CD4-positive, alpha-beta T cell treated with Interleukin-4 for 1 hour (primary cell): ENCODE measurements at places on chromosomes 12 and 14.
A peak's percentile ranks its signal among the peaks of the same experiment; 100 is the strongest.

GRCh38 chr12:9649532-9649940, 20.0 kb upstream of the CLEC2D start:
- DNase-seq = peak; percentile 57

GRCh38 chr12:31952418-31952817, 6.8 kb upstream of the RESF1 start:
- no peak for DNase-seq

- DNase-seq = no peak
Observed at GRCh38 chr14:24075485-24076301, 4.3 kb downstream of the CPNE6 start.

GRCh38 chr14:76717508-76718290, 43.6 kb upstream of the VASH1 start:
- DNase-seq = no peak

GRCh38 chr12:78824918-78825317, 39.7 kb upstream of the SYT1 start:
- DNase-seq = no peak

- no peak for DNase-seq
Observed at GRCh38 chr14:22113401-22113800, 439.8 kb upstream of the OR4E1 start.

DNA sequence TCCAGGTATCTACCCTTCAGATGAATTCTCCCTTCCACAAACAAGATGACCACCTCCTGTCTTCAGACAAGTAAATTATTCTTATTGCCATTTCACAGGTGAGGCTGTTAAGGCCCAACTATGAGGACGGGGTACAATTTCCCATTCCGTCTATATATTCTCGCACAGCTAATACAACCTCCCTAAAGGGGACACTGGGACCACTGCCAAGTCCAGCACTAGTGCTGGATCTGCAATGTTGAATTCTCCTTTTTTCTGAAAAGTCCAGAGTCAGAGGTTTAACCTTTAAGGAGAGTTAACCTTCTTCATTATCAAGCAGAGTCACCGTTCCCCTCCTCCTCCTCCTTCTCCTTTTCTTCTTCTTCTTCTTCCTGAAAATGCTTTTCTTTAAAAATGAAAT, 130.4 kb upstream of the PARP11 start:
- DNase-seq = no peak

- DNase-seq = no peak
Observed at GRCh38 chr14:77377502-77377844, 294 bp downstream of the SAMD15 start.

DNA sequence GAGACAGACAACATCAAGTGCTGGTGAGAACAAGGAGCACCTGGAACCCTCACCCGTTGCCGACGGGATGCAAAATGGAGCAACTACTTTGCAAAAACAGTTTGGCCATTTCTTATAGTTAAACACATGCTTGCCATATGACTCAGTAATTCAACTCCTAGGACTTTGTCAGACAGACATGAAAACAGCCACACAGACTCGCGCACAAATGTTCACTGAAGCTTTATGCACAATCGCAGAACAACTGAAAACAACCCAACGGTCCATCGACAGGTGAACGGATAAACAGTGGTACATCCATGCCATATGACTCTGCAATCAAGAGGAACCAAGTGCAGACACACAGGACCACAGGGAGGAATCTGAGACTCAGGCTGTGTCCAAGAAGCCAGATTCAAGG, 30.8 kb downstream of the NCOR2 start:
- DNase-seq = no peak

- DNase-seq = no peak
Observed at GRCh38 chr12:13347241-13348043, 150.9 kb downstream of the EMP1 start.

- DNase-seq = no peak
Observed at GRCh38 chr14:102154821-102155549, 15.3 kb downstream of the WDR20 start.

DNA sequence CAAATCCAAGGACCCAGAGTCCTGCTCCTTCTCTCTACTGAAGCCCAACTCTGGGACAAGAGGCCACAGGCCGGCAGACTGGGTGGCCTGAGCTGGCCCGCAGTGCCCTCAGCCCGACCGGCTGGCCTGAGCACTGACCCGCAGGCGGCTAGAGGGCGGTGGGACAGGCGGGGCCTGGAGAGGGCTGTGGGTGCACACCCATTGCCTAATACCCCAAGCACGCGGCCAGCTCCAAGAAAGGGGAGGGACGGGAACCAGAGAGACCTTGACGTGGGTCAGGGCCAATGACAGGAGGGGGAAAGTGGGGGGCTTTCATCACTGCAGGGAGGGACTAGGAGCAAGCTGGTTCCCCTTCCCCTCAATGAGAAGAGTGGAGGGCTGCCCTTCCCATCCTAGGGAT, 2.0 kb upstream of the WNT10B start:
- no peak for DNase-seq

GRCh38 chr14:63308723-63309317, 9.9 kb downstream of the GPHB5 start:
- DNase-seq = no peak

GRCh38 chr14:77248666-77249065, 22.3 kb downstream of the NGB start:
- DNase-seq = no peak
